Activated naive CD8-positive, alpha-beta T cell treated with anti-CD3 and anti-CD28 coated beads, Interleukin-2, amount 10 ng/mL, durations not matched to agents 7 days and 5 days (primary cell): ENCODE measurements at places on chromosomes 6 and 20. TPM values are rescaled to one million over a fixed set of nuclear protein-coding genes. Genes with fewer than 3 reads are reported as not detected.

DNA sequence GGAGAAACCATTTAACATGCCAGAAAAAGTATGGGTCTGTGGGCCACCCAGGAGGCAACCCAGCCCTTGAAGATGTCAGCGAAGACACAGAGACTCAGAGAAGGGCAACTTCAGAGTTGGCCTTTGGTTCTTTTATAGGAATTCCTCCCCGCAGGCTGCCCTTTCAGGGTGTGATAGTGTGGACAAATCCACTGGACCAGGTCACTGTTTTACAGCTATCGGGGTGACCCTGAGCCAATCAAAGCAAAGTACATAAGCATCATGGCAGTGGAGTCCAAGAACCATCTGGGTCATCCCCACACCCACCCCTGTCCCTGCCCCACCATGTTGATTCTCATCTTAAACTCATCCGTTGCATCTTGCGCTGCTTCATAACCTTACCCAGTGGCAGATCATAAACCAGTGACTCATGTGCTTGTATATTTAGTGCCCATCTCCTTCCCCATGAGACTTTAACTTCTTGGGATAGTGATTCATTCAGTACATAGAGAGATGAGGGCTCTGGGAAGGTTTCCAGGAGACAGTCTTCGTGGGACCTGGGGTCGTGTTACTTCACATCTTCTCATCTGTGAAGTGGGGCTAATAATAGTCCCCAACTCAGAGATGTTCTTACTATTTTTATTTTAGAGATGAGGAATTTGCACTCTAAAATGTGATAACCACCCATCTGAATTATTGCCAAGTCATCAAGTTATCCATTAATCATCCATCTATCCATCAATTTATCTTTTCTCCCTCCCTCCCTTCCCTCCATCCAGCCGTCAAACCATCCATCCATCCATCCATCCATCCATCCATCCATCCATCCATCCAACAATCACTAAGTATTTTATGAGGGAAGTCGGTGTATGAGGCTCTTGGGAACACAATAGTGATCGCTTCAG lies 51.0 kb downstream of the EDN3 start:
- no peak overlapping the region for H3K27ac ChIP-seq
- no peak overlapping the region for H3K4me3 ChIP-seq
- peaks cover 6% of the 10 kb centered on the region for H3K27me3 ChIP-seq
- peaks cover 8% of the 10 kb centered on the region for H3K4me1 ChIP-seq
- H3K36me3 ChIP-seq = no peaks in the 10 kb centered on the region
- no peak for DNase-seq

DNA sequence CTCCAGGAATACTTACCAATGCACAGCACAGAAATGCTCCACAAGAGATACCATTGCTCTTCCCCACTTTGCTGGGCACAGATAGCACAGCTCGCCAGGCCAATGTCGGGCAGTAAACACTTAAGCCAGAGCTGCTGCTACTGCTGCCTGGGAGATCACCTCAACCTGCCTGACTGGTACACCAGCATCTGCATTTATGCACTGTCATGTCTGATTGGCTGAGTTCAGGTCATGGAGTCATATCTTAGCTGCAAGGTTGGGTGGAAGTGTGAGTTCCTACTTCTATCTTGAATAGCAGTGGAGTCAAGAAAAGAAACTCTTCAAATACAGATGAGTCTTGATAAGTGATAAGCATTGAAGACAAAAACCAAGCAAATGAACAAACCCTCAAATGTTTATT lies 10.9 kb upstream of the ADGRF4 start:
- no peak overlapping the region for H3K27ac ChIP-seq
- DNase-seq = no peak
- no peak overlapping the region for H3K4me3 ChIP-seq

DNA sequence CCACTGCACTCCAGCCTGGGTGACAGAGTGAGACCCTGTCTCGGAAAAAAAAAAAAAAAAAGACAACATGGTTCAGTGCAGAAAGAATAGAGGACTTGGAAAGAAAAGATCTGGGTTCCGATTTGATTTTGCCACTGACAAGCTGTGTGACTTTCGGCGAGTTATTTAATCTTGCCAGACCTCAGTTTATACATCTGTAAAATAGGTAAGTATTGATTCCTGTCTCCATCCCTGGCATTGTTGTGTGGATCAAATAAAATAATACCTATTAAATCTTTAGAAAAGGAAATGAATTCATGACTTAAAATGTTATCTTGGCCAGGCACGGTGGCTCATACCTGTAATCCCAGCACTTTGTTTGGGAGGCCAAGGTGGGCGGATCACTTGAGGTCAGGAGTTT lies 7.0 kb downstream of the ITCH start:
- H3K27ac ChIP-seq = no peak overlapping the region
- no peak for DNase-seq
- no peak overlapping the region for H3K4me3 ChIP-seq
- H3K36me3 ChIP-seq = peaks cover 52% of the 10 kb centered on the region

SLC22A23 gene
- 1.2 TPM for total RNA-seq

SOX4 gene
- 0.78 TPM for total RNA-seq

ENTPD6 gene
- total RNA-seq = 62.3 TPM

SNX3 gene
- 85.0 TPM for total RNA-seq

GRCh38 chr6:25453288-25453687 lies 174.1 kb downstream of the CARMIL1 start:
- peaks cover 12% of the 10 kb centered on the region for H3K36me3 ChIP-seq
- H3K4me3 ChIP-seq = no peak overlapping the region
- DNase-seq = no peak
- no peaks in the 10 kb centered on the region for H3K27me3 ChIP-seq

- no peaks in the 10 kb centered on the region for H3K36me3 ChIP-seq
- H3K27ac ChIP-seq = no peak overlapping the region
- peaks cover 1% of the 10 kb centered on the region for H3K4me1 ChIP-seq
Measured at GRCh38 chr6:105431226-105431625, 28.3 kb upstream of the PREP start.

DNA sequence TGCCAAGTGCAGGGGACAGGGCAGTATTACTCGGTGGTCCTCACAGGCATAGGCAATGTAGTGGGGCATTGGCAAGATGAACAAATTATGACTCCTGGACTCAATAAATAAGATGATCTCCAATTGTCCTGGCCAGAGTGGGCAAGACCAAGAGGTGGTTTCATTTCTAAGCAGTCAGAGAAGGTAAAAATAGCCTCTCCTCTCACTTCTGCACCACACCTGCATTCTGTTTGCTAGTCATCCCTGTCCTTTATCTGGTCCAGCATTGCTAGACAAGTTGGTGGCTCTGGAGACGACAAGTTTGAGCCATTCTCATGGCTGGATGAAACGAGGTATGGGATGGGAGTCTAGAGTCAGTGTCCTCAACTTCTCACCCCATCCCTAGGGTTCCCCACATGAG lies 83.0 kb downstream of the BANF2 start:
- H3K27ac ChIP-seq = no peak overlapping the region
- H3K27me3 ChIP-seq = peaks cover 16% of the 10 kb centered on the region
- H3K36me3 ChIP-seq = no peaks in the 10 kb centered on the region
- DNase-seq = no peak

GRCh38 chr6:6657820-6658217 lies 69.3 kb downstream of the LY86 start:
- peaks cover 21% of the 10 kb centered on the region for H3K36me3 ChIP-seq
- H3K27ac ChIP-seq = peak overlapping the region; percentile 98
- H3K27me3 ChIP-seq = no peaks in the 10 kb centered on the region
- no peak overlapping the region for H3K4me3 ChIP-seq

RAET1L gene
- total RNA-seq = not detected

- H3K4me1 ChIP-seq = peaks cover 7% of the 10 kb centered on the region
- DNase-seq = no peak
- H3K27me3 ChIP-seq = peaks cover 25% of the 10 kb centered on the region
Measured at GRCh38 chr6:134047673-134048072, 4.8 kb downstream of the SLC2A12 start.

GRCh38 chr6:159578629-159579028 lies 114.4 kb downstream of the SOD2 start:
- no peaks in the 10 kb centered on the region for H3K36me3 ChIP-seq
- DNase-seq = no peak
- H3K27ac ChIP-seq = no peak overlapping the region

- no peaks in the 10 kb centered on the region for H3K4me1 ChIP-seq
- H3K27me3 ChIP-seq = peaks cover 10% of the 10 kb centered on the region
- DNase-seq = no peak
- H3K36me3 ChIP-seq = no peaks in the 10 kb centered on the region
Measured at GRCh38 chr6:131862476-131862875, 54.7 kb downstream of the ENPP1 start.

- no peaks in the 10 kb centered on the region for H3K27me3 ChIP-seq
- H3K36me3 ChIP-seq = peaks cover 2% of the 10 kb centered on the region
- no peaks in the 10 kb centered on the region for H3K4me1 ChIP-seq
- DNase-seq = no peak
Measured at GRCh38 chr20:3563548-3564177, 92.8 kb downstream of the ATRN start.

- H3K27ac ChIP-seq = no peak overlapping the region
- H3K4me1 ChIP-seq = peaks cover 11% of the 10 kb centered on the region
- DNase-seq = no peak
- H3K27me3 ChIP-seq = no peaks in the 10 kb centered on the region
Measured at GRCh38 chr6:30341728-30342127, 3.2 kb upstream of the RPP21 start.

GRCh38 chr6:3318226-3318625 lies 59.5 kb downstream of the PSMG4 start:
- DNase-seq = peak; percentile 53
- H3K4me1 ChIP-seq = peaks cover 14% of the 10 kb centered on the region
- peaks cover 22% of the 10 kb centered on the region for H3K27me3 ChIP-seq
- no peak overlapping the region for H3K4me3 ChIP-seq
- H3K27ac ChIP-seq = no peak overlapping the region
- no peaks in the 10 kb centered on the region for H3K36me3 ChIP-seq

- H3K27ac ChIP-seq = no peak overlapping the region
- H3K27me3 ChIP-seq = peaks cover 49% of the 10 kb centered on the region
Measured at GRCh38 chr6:21597801-21598673, 4.5 kb downstream of the SOX4 start.

GRCh38 chr6:20837189-20837588 lies 302.9 kb downstream of the CDKAL1 start:
- H3K27me3 ChIP-seq = no peaks in the 10 kb centered on the region
- peaks cover 20% of the 10 kb centered on the region for H3K36me3 ChIP-seq
- DNase-seq = no peak
- H3K4me3 ChIP-seq = peak overlapping the region; percentile 31
- peaks cover 38% of the 10 kb centered on the region for H3K4me1 ChIP-seq

ENPP4 gene
- total RNA-seq = 9.3 TPM

GRCh38 chr20:64176971-64177370 lies 12.7 kb downstream of the MYT1 start:
- no peak overlapping the region for H3K27ac ChIP-seq
- no peaks in the 10 kb centered on the region for H3K36me3 ChIP-seq
- no peak overlapping the region for H3K4me3 ChIP-seq
- H3K27me3 ChIP-seq = peaks cover 13% of the 10 kb centered on the region
- H3K4me1 ChIP-seq = peaks cover 13% of the 10 kb centered on the region
- DNase-seq = no peak

C20orf202 gene
- total RNA-seq = 0.26 TPM

VNN1 gene
- not detected for total RNA-seq

DNA sequence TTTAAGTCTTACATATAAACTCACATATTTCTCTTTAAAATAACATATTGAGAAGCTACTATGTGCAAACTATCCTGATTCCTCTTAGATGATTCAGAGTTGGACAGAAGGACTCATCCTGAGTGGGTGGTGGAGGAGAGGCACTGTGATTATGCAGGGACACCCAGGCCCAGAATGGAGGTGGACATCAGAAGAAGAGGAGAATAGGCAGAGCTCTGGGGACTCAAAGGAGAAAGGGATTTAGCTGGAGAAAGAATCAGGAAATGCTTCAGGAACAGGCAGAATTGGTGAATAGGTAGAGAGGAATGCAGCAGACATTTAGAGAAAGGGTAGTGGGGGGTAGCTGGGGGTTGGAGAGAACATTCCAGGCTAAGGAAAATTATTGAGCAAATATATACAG lies 17.4 kb downstream of the RCAN2 start:
- DNase-seq = no peak
- peaks cover 25% of the 10 kb centered on the region for H3K27me3 ChIP-seq

- no peak overlapping the region for H3K4me3 ChIP-seq
- H3K27me3 ChIP-seq = no peaks in the 10 kb centered on the region
- H3K4me1 ChIP-seq = peaks cover 3% of the 10 kb centered on the region
Measured at GRCh38 chr20:8255945-8256632, 124.0 kb downstream of the PLCB1 start.

- H3K36me3 ChIP-seq = no peaks in the 10 kb centered on the region
- H3K27me3 ChIP-seq = peaks cover 37% of the 10 kb centered on the region
- no peak for DNase-seq
- H3K27ac ChIP-seq = no peak overlapping the region
- no peak overlapping the region for H3K4me3 ChIP-seq
Measured at GRCh38 chr6:10951675-10952282, 64.9 kb downstream of the SYCP2L start.

- H3K36me3 ChIP-seq = no peaks in the 10 kb centered on the region
- H3K4me3 ChIP-seq = no peak overlapping the region
- H3K4me1 ChIP-seq = no peaks in the 10 kb centered on the region
- no peak for DNase-seq
- no peak overlapping the region for H3K27ac ChIP-seq
- no peaks in the 10 kb centered on the region for H3K27me3 ChIP-seq
Measured at GRCh38 chr20:12110711-12111110, 193.0 kb downstream of the BTBD3 start.

DNA sequence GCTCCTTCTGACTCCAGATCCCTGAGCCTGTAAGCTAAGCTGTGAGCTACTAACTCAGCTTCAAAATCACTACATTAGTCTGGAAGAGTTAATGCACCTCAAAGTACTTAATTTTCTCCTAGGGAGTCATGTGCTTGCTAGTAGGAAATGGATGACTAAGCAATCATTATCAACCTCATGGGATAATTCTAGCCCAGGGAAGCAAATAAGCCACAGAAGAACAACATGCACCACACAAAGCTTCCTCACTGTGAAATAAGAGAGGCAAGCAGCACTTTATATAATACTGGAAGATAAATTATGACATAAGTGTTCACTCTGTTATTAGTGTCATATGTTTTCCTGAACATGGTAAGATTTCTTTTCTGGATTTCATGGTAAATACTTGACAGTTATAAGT lies 57.9 kb upstream of the RCAN2 start:
- no peaks in the 10 kb centered on the region for H3K4me1 ChIP-seq
- H3K27me3 ChIP-seq = peaks cover 4% of the 10 kb centered on the region
- no peak overlapping the region for H3K4me3 ChIP-seq
- no peaks in the 10 kb centered on the region for H3K36me3 ChIP-seq

GRCh38 chr6:38678178-38678760 lies 24.7 kb downstream of the GLO1 start:
- H3K27me3 ChIP-seq = no peaks in the 10 kb centered on the region
- peaks cover 19% of the 10 kb centered on the region for H3K4me1 ChIP-seq
- peak overlapping the region; percentile 65 for H3K27ac ChIP-seq
- H3K36me3 ChIP-seq = peaks cover 53% of the 10 kb centered on the region
- no peak overlapping the region for H3K4me3 ChIP-seq

GRCh38 chr20:36855241-36855657 lies 20.7 kb upstream of the TLDC2 start:
- no peaks in the 10 kb centered on the region for H3K27me3 ChIP-seq
- H3K36me3 ChIP-seq = no peaks in the 10 kb centered on the region
- no peak for DNase-seq
- no peak overlapping the region for H3K4me3 ChIP-seq
- peaks cover 14% of the 10 kb centered on the region for H3K4me1 ChIP-seq
